ENCODE measurements at places on chromosomes 12 and 14. TPM values are rescaled to one million over a fixed set of nuclear protein-coding genes. Genes with fewer than 3 reads are reported as not detected.

Gene SERPINA6
- total RNA-seq, result not detected

Gene FGF6
- total RNA-seq, result not detected

Gene DNAI7
- total RNA-seq, result 0.13 TPM

Gene MMP17
- 4.5 TPM for total RNA-seq

Gene POU6F1
- 0.26 TPM for total RNA-seq

Gene TRHDE
- 0.26 TPM for total RNA-seq

Gene ANO2
- total RNA-seq, result not detected

Gene IL31
- not detected for total RNA-seq

Gene PACS2
- total RNA-seq, result 42.4 TPM

Gene OSBPL8
- 63.7 TPM for total RNA-seq

Gene SAV1
- 26.9 TPM for total RNA-seq

Gene KRT6C
- total RNA-seq, result 138 TPM

Gene NOXRED1
- 0.51 TPM for total RNA-seq

Gene ADAMTS20
- not detected for total RNA-seq

Gene FLVCR2
- total RNA-seq, result 2.8 TPM

Gene CLEC1B
- not detected for total RNA-seq

Gene TAS2R43
- 0.79 TPM for total RNA-seq

Gene EGLN3
- 48.7 TPM for total RNA-seq

Gene TNFAIP2
- 21.1 TPM for total RNA-seq

Gene SOAT2
- not detected for total RNA-seq

Gene ANKRD33
- total RNA-seq, result not detected

Gene RNF212B
- total RNA-seq, result not detected

Gene GPR33
- not detected for total RNA-seq

Gene FAM90A1
- not detected for total RNA-seq

Gene TPPP2
- total RNA-seq, result not detected

Gene CD4
- not detected for total RNA-seq

Gene PMCH
- not detected for total RNA-seq

Gene AQP6
- total RNA-seq, result not detected

Gene BCL11B
- total RNA-seq, result 2.9 TPM

Gene GNS
- total RNA-seq, result 82.7 TPM

Gene SUPT16H
- total RNA-seq, result 57.0 TPM

Gene SYNE2
- 51.2 TPM for total RNA-seq

Gene PEX5
- 21.9 TPM for total RNA-seq

Gene CISTR
- not detected for total RNA-seq

Gene AKAP5
- total RNA-seq, result 0.13 TPM

Gene SMIM41
- 0.13 TPM for total RNA-seq

Gene PPM1H
- total RNA-seq, result 0.90 TPM

Gene AICDA
- not detected for total RNA-seq

Gene B4GALNT1
- total RNA-seq, result 0.13 TPM

Gene C1QL4
- total RNA-seq, result not detected

Gene CDCA3
- 0.51 TPM for total RNA-seq

Gene SLC16A7
- 10.0 TPM for total RNA-seq

Gene MIPOL1
- total RNA-seq, result 16.6 TPM

Gene ATP2A2
- total RNA-seq, result 125 TPM

Gene KLRC1
- not detected for total RNA-seq

Gene CMKLR1
- total RNA-seq, result not detected

Gene SLCO1B1
- total RNA-seq, result not detected

Gene DERA
- total RNA-seq, result 58.4 TPM

Gene ART4
- total RNA-seq, result not detected

Gene OGFOD2
- 15.0 TPM for total RNA-seq

Gene SMAGP
- total RNA-seq, result 7.4 TPM

Gene KRT81
- total RNA-seq, result 0.13 TPM

Gene SLC2A14
- not detected for total RNA-seq

Gene ERG28
- total RNA-seq, result 4.2 TPM

Gene MANSC4
- not detected for total RNA-seq

Gene IFI27
- total RNA-seq, result 20.5 TPM
